Bronchus fibroblast of lung (primary cell): ENCODE measurements at places on chromosomes 3 and 15. TPM values are rescaled to one million over a fixed set of nuclear protein-coding genes. Genes with fewer than 3 reads are reported as not detected.

Gene FBXO22
- 36.7 and 43.1 TPM in 2 replicates for total RNA-seq

Gene SNTN
- not detected in 2 replicates for total RNA-seq

Gene GOLGA6D
- total RNA-seq: not detected in 2 replicates

Gene TAMM41
- total RNA-seq: 11.3 and 12.3 TPM in 2 replicates

Gene ACOX2
- total RNA-seq: 5.4 and 6.4 TPM in 2 replicates

Gene FBXW12
- not detected in 2 replicates for total RNA-seq

Gene WDR93
- total RNA-seq: 0.15 TPM in 1 of 2 replicates, not detected in the other

Gene RETNLB
- not detected in 2 replicates for total RNA-seq

Gene KIF15
- 14.4 and 15.5 TPM in 2 replicates for total RNA-seq

Gene CSPG5
- total RNA-seq: 0.15 and 0.17 TPM in 2 replicates

Gene GOLGA8B
- total RNA-seq: 13.1 and 16.8 TPM in 2 replicates

Gene NEK10
- 0.30 and 0.34 TPM in 2 replicates for total RNA-seq

Gene RARRES1
- 23.5 and 36.8 TPM in 2 replicates for total RNA-seq

Gene DNASE1L3
- total RNA-seq: not detected in 2 replicates

Gene MESP1
- 0.45 and 0.84 TPM in 2 replicates for total RNA-seq

Gene DISP2
- 0.17 and 0.30 TPM in 2 replicates for total RNA-seq

Gene CCR9
- not detected in 2 replicates for total RNA-seq

Gene PTX3
- 276 and 277 TPM in 2 replicates for total RNA-seq

Gene GABRR3
- not detected in 2 replicates for total RNA-seq

Gene ZNF620
- total RNA-seq: 0.67 and 1.0 TPM in 2 replicates

Gene RAB43
- total RNA-seq: 12.9 and 15.0 TPM in 2 replicates

Gene FBXO40
- not detected in 2 replicates for total RNA-seq

Gene DNAH1
- total RNA-seq: 0.50 and 0.74 TPM in 2 replicates
